ENCODE measurements at places on chromosomes 7 and 10.

GRCh38 chr10:21888959-21889358, 114.6 kb downstream of the DNAJC1 start:
- DNase-seq, result no peak

DNA sequence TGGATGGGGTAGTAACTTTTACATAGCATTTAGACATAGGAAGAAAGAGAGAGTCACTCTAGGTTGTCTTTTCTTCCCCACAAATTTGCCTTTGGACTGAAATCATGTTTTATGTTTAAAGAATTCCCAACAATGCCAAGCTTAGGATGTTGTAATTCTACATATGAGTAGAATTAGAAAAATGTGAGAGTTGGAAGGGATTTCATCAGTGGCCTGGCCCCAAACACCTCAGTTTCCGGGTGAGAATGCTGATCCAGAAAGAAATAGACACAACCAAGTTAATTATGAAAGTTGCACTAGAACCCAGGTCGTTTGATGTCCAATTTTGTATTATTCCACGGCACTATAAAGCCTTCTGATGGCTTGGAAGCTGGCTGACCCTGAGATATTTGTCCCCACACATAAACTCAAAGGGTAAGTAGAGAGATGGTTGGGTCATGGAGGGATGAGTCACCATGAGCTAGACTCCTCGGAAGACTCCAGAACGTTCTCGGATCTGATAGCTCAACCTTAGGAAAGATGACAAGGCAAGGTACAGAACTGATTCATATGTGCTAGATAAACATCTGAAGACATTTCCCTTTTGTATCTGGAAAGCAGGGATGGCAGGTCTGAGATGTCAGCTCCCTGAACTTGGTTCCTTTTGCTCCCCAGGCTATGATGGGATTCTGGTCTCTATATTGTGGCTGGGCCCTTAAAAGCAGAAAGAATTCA, 48.8 kb upstream of the SLC35B4 start:
- DNase-seq, result no peak

GRCh38 chr7:158428131-158428836, 159.3 kb downstream of the PTPRN2 start:
- peak; percentile 17 for DNase-seq

GRCh38 chr7:75808106-75808505, 5.5 kb downstream of the CCL24 start:
- no peak for DNase-seq

GRCh38 chr7:155466142-155466813, 8.3 kb downstream of the EN2 start:
- no peak for DNase-seq

DNA sequence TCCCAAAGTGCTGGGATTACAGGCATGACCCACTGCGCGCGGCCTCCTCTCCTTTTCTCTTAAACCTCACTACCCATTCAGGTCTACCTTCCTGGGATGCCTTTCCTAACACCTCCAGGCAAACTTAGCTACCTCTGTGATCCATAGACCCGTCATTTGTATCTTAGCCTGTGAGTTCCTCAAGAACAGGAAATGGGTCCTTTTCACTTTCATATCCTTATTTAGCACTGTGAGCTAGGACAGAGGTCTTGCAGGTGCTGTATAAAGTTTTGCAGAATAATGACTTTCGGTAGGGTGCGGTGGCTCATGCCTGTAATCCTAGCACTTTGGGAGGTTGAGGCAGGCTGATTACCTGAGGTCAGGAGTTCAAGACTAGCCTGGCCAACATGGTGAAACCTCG, 215.7 kb downstream of the RELN start:
- DNase-seq, result no peak

DNA sequence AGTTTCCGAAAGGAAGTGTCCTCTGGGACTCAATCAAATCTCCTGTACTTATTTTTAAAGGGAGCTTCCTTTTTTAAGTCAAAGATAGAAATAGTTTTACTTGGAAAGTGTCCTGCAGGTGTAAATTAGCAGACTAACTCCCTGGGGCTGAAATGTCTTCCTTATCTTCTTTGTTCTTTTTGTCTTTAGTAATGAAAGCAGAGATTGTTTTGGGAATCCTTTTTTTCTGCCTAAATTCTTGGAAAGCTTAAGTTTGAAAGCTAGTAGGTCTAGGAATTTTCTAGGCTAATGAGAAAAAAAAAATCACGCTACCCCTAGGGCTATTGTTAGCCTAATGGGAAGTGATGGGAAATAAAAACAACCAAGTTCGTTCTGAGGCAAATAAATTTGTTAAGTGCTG, 139.1 kb upstream of the CSTF2T start:
- no peak for DNase-seq

DNA sequence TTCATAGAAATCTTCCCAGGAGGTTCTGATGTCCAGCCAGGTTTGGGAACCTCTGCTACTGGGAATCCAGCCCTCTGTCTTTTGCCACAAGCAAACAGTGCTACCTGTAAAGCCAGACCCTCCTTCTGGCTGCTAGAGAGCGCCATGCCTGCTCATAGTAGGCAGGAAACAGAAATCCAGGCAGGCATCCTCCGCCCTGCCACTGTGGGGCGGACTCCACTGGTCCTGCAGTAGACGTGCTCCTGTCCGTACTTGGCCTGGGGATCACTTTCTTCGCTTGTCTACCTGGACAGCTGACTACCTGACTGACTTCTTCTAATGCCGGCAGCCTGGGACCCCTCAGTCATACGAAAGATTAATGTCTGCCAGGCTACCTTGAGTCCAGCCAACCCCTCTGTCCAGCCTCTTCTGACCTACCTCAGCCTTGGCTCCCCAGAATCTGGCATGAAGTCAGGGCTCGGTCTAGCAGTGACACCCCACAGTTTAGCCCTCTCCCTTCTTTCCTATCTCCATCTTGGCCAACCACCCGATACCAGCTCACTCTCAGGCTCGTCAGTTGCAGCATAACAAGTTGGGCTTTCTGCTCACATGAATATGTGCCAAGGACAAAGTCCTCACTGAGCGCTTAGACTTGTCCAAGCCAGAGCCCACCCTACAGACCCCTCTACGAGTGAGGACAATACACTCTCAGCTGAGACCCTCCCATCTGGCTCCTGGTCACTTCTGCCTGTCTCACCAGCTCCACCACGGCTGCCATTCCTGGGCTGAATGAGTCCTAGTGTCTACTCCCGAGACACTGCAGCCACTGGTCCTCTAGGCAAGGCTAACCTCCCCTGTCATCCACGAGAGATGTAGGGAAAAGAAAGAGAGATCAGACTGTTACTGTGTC, 43.9 kb upstream of the OPALIN start:
- DNase-seq, result no peak

DNA sequence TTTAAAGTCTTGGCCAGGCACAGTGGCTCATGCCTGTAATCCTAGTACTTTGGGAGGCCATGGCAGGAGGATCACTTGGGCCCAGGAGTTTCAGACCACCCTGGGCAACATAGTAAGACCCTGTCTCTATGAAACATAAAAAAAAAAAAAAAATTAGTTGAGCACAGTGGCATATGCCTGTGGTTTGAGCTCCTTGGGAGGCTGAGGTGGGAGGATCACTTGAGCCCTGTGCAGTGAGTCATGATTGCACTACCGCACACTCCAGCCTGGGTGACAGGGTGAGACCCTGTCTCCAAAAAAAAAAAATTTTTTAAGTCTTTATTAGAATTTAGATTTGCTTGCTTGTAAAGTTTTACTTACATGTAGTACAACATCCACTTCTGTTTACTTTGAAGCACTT, 14.0 kb downstream of the WNT2 start:
- no peak for DNase-seq

GRCh38 chr7:116499168-116500077, at the start of gene CAV2:
TSS of gene CAV2 (plus strand) at chr7:116499738. CDS start at chr7:116499782, 44 bp downstream.
- DNase-seq, result no peak

DNA sequence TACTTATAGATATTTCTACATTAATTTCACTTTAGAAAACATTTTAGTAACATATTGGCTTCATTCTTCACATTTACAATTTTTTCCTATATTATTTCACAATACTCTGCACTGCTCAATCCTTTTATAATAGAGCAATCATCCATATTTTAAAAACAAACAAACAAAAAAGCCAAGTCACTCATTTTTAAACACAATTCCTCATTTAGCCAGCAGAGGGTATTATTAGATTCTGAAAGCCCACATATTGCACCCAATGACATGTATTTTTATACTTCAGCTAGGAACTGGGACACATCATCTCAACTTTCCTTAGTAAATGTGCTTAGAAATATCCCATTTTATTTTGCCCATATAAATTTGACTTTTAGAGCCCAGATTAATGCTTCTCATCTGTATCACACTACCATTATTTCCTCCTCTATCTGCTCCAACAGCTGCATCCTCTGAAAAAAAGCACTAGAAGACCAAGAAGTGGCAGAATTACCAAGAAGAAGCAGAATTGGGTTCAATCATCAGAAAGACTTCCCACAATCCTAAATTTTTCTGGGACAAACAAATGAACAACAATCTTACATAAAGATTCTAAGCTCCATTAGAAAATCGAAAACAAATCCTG, 29.5 kb downstream of the CTNNA3 start:
- DNase-seq, result no peak

GRCh38 chr10:60629332-60629731, 148.9 kb upstream of the CDK1 start:
- DNase-seq, result no peak

- no peak for DNase-seq
Observed at GRCh38 chr7:71096351-71096750, 35.6 kb upstream of the GALNT17 start.

GRCh38 chr10:110783509-110784107, 88.1 kb upstream of the PDCD4 start:
- DNase-seq, result peak; percentile 48

DNA sequence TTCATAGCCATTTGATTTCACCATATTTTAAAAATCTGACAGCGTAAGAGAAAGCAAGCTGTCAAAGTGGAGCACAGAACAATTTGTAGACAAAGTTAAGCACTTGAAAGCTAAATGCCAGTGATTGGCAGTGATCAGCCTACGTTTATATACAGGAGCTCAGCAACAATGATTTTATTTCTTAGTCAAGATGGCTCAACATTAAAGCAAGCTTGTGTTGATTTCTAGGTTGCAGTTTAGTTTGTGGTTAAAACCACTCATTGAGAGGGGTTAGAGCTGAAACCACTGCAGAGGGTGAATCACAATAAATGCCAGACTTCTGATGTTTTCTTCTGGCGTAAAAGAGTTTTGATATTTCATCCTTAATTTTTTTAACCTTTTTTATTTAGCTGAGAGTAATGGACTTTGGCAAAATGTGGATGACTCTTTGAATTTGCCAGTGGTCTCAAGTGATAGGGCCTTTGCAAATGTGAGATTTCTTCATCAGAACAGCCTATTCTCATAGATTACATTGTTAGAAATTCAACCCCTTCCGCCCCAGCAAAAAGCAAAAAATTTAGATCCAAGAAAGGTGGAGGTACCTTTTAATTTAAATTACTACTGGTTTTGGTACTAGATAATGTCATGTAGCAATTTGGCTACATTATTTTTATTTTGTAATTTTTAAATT, 73.8 kb downstream of the SHOC2 start:
- no peak for DNase-seq

- DNase-seq, result no peak
Observed at GRCh38 chr10:121851786-121852185, 76.0 kb downstream of the ATE1 start.

DNA sequence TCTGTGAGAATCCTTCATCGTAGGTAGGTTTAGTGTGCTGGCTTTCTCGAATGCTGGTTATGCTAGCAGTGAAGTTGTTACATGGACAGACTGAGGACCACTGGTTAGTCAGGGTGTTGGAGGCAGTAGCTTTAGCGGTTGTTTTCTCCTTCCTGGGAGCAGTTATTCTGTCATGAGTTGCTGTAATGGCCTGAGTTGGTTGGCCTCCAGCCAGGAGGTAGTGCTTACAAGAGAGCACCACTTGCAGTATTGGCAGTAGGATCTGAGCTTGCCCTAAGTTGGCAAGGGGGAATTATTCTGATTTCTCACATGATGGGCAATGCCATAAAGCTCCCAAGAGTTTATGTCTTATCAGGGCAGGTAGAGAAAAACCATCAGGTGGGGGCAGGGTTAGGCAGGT, 58.0 kb downstream of the IPMK start:
- DNase-seq, result no peak

DNA sequence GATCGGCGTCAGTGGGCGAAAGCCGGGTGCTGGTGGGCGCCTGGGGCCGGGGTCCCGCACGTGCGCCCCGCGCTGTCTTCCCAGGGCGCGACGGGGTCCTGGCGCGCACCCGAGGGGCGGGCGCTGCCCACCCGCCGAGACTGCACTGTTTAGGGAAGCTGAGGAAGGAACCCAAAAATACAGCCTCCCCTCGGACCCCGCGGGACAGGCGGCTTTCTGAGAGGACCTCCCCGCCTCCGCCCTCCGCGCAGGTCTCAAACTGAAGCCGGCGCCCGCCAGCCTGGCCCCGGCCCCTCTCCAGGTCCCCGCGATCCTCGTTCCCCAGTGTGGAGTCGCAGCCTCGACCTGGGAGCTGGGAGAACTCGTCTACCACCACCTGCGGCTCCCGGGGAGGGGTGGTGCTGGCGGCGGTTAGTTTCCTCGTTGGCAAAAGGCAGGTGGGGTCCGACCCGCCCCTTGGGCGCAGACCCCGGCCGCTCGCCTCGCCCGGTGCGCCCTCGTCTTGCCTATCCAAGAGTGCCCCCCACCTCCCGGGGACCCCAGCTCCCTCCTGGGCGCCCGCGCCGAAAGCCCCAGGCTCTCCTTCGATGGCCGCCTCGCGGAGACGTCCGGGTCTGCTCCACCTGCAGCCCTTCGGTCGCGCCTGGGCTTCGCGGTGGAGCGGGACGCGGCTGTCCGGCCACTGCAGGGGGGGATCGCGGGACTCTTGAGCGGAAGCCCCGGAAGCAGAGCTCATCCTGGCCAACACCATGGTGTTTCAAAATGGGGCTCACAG, 1.1 kb downstream of the EGFR start:
- DNase-seq, result peak; percentile 46

GRCh38 chr10:35211390-35211789, 84.7 kb downstream of the CREM start:
- DNase-seq, result no peak

- no peak for DNase-seq
Observed at GRCh38 chr7:94176694-94177200, 172.6 kb upstream of the BET1 start.

GRCh38 chr10:97482381-97482780, 15.8 kb downstream of the MMS19 start:
- no peak for DNase-seq

GRCh38 chr7:81404669-81405068, 365.2 kb downstream of the HGF start:
- no peak for DNase-seq

GRCh38 chr7:77504951-77505350, 32.1 kb upstream of the PTPN12 start:
- DNase-seq, result no peak

DNA sequence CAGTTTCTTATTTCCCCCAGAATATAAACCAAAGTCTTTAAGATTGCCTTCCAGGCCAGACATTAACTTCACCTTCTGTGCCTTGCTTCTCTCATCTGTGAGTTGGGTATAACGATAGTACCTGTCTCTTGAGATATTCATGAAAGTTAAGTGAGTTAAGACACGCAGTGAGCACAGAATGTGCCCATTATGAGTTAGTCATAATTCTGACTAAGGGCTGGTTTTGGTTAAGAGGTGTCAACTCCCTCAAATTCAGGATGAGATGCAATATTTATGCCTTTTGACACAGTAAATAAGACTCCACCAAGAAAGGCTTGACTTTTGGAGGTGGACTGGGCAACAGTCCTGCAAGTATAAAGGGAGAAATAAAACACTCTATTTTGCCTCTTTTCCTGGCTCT, 528.7 kb upstream of the IGFBP3 start:
- DNase-seq, result no peak

GRCh38 chr7:2903682-2904162, 59.6 kb upstream of the GNA12 start:
- DNase-seq, result no peak

Data from head of caudate nucleus (tissue), 42 donors.